ENCODE measurements at places on chromosomes 4 and X. TPM values are rescaled to one million over a fixed set of nuclear protein-coding genes. Genes with fewer than 3 reads are reported as not detected.
A peak's percentile ranks its signal among the peaks of the same experiment; 100 is the strongest.

GRCh38 chrX:96707804-96708203, 23.2 kb downstream of the DIAPH2 start:
- H3K27me3 ChIP-seq, result no peaks in the 10 kb centered on the region
- H3K4me1 ChIP-seq, result no peaks in the 10 kb centered on the region
- no peak for DNase-seq
- H3K4me3 ChIP-seq, result no peak overlapping the region
- H3K36me3 ChIP-seq, result no peaks in the 10 kb centered on the region

TMEM35A gene
- total RNA-seq, result 1.6 TPM

GRCh38 chr4:24743206-24743605, 52.2 kb upstream of the SOD3 start:
- no peaks in the 10 kb centered on the region for H3K27me3 ChIP-seq
- no peak overlapping the region for H3K27ac ChIP-seq
- peak; percentile 22 for DNase-seq

ARMCX1 gene
- total RNA-seq, result 12.6 TPM

RS1 gene
- not detected for total RNA-seq

MAGEA9 gene
- not detected for total RNA-seq
